ENCODE measurements at places on chromosomes 11 and 22.

DNA sequence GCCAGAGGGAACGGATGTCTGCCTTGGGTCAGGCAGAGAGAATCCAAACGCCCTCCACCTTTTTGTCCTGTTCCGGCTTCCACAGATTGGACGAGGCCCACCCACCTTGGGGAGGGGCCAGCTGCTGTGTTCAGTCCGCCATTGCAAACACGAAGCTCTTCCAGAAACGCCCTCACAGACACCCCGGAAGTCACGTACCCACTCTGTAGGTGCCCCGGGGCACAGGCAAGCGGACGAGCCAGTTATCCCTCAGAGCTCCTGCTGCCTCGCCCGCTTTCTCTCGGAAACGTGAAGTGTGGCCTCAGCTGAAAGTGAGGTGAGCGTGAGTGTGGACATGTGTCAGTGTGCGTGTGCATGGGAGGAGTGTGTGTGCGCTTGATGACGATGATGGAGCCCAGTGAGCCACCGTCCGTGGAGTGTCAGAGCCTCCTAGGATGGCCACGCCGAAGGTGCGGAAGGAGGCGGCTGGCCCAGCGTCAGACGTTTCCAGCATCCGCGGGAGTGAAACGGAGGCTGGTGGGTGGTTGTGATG is 869.2 kb downstream of the TBC1D22A start:
- DNase-seq, result no peak

GRCh38 chr22:38034278-38034882 is 22.8 kb upstream of the PICK1 start:
- DNase-seq, result no peak

DNA sequence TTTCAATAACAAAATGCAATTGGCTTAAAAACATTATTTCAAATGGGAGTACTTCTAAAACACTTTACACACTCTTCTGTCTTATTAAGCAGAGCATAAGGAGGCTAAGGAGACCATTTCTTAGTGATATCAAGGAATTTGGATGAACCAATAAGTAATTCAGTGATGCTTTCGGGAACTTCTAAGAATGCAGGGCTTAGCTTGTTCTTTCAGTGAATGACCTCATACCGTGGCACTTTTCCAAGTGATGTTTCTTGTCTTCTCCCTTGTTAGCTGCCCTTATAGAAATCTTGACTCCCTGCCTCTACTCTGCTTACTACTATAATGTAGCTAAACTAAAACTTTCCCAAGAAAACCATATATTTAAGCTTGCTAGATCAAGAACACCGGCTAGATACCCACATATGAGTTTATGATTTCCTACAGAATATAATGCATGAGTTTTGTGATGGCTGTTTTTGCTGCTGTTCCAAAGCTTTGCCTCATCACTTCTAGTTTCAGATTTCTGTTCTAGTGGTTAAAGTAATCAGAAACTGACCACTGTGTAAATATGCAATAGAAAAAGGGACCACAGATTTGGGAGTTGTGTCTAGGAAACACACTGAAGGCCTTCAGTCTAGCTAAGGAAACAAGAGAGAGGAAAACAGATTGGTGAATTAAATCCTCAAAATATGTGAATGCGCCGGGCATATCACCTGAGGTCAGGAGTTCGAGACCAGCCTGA is 37.5 kb upstream of the STK33 start:
- no peak for DNase-seq

- no peak for DNase-seq
These were observed 192.0 kb downstream of the GRIK4 start for GRCh38 chr11:120703358-120704152.

GRCh38 chr11:62513626-62514025 is 33.0 kb downstream of the AHNAK start:
- DNase-seq, result no peak

GRCh38 chr22:20551805-20552442 is 44.5 kb downstream of the MED15 start:
- DNase-seq, result no peak

DNA sequence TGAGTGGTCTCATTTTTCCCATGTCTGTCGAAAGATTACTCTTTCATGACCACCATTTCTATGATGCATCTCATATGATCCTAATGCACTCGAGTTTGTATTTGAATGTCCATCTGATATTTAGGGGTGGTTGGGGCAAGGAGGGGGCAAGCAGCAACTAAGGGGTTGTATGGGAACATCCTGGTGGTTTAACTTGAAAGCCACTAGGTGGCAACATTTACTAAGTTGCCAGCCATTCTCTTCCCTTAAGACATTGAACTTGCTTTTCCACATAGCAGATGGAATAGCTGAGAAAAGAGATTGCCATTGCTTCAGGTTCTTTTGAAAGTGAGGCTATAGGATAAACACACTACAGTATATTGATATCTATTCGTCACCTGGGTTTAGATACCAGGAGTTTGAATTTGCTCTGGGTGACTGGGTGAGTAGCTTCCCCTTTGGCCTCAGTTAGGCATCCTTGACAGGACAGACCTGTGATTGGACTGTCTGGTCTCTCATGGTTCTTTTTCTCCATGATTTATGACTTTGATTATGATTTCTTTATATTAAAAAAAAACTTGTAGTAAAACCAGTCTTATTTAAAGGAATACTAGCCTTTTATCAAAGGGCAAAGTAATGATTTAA is 32.4 kb downstream of the NF2 start:
- no peak for DNase-seq

- no peak for DNase-seq
These were observed 39.1 kb upstream of the LYVE1 start for GRCh38 chr11:10607462-10608132.

- DNase-seq, result no peak
These were observed 167.6 kb downstream of the WT1 start for GRCh38 chr11:32267679-32268187.

- no peak for DNase-seq
These were observed 87.1 kb downstream of the ADAMTS15 start for GRCh38 chr11:130535520-130535919.

- no peak for DNase-seq
These were observed 29.8 kb downstream of the LIF start for GRCh38 chr22:30216710-30217109.

GRCh38 chr11:100748153-100748552 is 61.1 kb downstream of the ARHGAP42 start:
- DNase-seq, result no peak

Measured in stimulated activated naive CD4-positive, alpha-beta T cell (primary cell).